ENCODE measurements at places on chromosomes 7 and 10. TPM values are rescaled to one million over a fixed set of nuclear protein-coding genes. Genes with fewer than 3 reads are reported as not detected.

Gene LDB3
- total RNA-seq, result 0.96 TPM

Gene LIPM
- 0.13 TPM for total RNA-seq

Gene DRGX
- not detected for total RNA-seq

Gene TMEM140
- 17.7 TPM for total RNA-seq

Gene IDI2
- total RNA-seq, result not detected

Gene SORCS3
- total RNA-seq, result 0.03 TPM

Gene TRIL
- total RNA-seq, result 1.8 TPM

Gene KCNH2
- 0.79 TPM for total RNA-seq

Gene KLHL7
- 33.9 TPM for total RNA-seq

Gene TNKS2
- total RNA-seq, result 69.8 TPM

Gene TMEM106B
- total RNA-seq, result 79.7 TPM

Gene GHRHR
- not detected for total RNA-seq

Gene IFIT1B
- total RNA-seq, result not detected

Gene PIK3AP1
- total RNA-seq, result not detected

Gene SLC26A5
- not detected for total RNA-seq

Gene TMEM178B
- total RNA-seq, result 2.3 TPM

All from smooth muscle cell of the pulmonary artery (primary cell).